ENCODE measurements at places on chromosomes 2 and 18.

- no peak for DNase-seq
These were observed 66.2 kb upstream of the LCLAT1 start for GRCh38 chr2:30380824-30381223.

DNA sequence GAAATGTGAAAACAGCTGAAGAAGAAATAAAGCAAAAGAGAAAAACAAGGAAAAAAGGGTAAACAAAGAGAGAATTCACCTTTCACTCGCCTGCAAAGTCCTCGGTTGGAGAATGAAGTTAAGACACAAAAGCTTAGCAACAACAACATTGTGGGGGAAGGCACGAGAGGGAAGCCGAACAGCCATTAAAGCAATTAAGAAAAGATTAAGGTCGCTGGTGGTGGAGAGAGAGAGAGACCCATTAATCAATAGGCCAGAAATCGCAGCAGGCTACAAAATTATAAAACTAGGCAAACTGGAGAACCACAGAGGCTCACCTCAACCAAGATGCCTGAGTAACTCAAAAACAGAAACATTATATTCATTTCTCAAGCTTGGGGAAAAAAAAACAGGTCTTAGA, 120.0 kb upstream of the SIX3 start:
- no peak for DNase-seq

DNA sequence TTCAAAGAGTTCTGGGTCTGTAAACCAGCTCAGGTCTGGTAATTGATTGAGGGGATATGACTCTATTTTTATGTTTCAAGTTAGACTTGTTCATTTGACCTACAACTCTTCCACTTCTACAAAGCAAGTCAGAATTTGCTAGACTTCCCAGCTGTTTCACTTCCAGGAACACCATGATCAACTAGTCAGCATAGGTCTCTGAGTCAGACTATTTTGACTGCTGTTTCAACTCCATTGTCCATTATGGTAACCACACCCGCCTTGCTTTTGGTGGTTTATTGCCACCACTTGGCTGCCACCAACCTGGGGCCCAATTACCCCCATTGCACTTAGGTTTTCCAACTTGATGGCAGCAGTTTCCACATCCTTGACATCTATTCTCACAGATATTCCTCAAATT, 116.6 kb downstream of the LAMA3 start:
- no peak for DNase-seq

GRCh38 chr2:229675569-229675968, 38.8 kb downstream of the DNER start:
- DNase-seq = no peak

- no peak for DNase-seq
These were observed 31.4 kb downstream of the MAPRE2 start for GRCh38 chr18:35072616-35073015.

Measured in stimulated activated CD4-positive, alpha-beta T cell treated with anti-CD3 and anti-CD28 coated beads, TNF-alpha, amount 100 ng/mL, for 4 hours (primary cell).